ENCODE measurements at places on chromosomes 2 and 18. TPM values are rescaled to one million over a fixed set of nuclear protein-coding genes. Genes with fewer than 3 reads are reported as not detected.

- DNase-seq = no peak
Observed at GRCh38 chr2:234689911-234690379, 193.1 kb upstream of the ARL4C start.

GRCh38 chr2:100606726-100607343 is 44.0 kb downstream of the PDCL3 start:
- peak; percentile 19 for DNase-seq

The NCKAP1 gene
- total RNA-seq = 308 TPM

GRCh38 chr2:54247115-54247514 is 8.9 kb downstream of the TSPYL6 start:
- DNase-seq = no peak

- no peak for DNase-seq
Observed at GRCh38 chr2:206940546-206940945, 1.2 kb downstream of the CPO start.

DNA sequence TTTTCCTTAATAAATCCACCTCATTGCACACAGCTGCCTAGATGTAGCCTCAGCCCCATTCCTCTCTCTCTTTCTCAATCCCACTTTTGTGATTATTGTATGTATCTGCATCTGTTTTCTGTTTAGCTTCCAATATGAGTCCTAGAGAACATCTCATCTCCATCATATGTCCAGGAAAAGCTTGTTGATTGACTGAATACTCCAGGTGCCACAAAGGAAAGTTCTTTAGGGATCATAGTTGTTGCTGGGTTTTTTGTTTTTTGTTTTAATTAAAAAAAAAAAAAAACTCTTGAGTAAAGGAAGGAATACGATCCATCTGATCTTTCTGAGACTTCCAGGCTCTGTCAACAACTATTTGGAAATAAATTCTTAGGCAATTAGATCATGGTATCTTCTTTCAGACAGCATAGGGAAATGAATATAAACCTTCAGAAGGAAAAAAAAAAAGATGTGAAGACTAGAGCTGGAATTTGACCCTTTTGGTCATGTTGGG is 42.5 kb downstream of the KIAA2012 start:
- DNase-seq = peak; percentile 85

- no peak for DNase-seq
Observed at GRCh38 chr2:42652086-42652485, 83.7 kb downstream of the MTA3 start.

- DNase-seq = no peak
Observed at GRCh38 chr2:184646177-184646576, 47.8 kb downstream of the ZNF804A start.

DNA sequence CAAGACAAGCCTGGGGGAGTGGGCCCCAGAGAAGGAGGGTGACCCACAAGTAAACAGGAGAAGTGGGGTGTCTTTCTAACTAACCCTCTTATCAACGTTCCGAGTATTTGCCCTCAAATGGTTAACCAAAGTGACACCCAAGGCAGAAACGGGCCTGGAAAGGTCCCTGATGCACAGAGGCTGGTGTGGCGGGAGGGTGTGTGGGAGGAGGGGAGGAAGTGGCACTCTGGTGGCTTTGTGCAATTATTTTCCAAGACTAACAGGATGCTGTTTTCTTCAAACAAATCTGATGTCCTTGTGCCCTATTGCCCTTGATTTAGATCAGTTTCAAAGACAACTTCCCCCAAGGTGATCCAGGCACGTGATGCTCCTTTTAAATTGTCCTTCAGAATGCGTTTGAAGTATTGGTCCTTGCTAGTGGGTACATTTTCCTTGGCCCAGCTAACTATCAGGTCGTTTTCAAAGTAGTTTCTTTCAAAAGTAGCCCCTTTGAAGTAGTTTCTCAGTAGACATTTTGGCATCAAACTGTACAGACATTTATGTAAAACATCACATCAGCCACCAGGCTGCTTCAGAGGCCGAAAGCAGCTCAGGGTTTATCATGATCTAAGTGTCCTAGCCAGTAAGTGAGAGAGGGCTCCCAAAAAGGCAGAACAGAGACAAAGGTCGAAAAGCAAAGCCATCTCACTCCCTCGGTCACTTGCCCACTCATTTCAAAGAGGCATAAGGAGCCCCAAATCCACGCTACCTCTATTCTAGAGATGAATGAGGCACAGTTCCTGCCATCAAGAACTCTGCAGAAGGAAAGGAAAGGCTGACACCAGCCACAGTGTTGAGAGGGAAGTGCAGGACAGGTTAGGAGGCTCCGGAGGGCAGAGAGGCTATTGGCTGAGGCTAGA is 371.1 kb upstream of the ID2 start:
- DNase-seq = no peak

DNA sequence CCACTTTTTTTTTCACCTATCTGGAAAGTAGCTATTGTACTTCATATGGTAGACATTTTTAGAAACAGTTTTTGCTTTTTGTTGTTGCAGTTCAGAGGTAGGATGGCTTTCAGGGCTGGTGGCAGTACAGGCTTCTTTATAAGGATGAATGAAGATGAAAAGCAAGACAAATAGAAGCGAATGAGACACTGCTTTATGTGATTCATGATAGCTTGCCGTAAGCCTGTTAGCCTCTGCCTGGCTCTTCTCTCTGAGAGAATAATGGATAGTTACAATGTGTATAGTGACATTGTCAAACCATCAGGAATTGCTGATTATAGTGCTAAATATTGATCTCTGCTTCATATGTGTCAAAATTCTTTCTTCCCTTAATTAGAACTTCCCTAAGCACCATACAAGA is 173.7 kb downstream of the NR4A2 start:
- no peak for DNase-seq

The C2orf15 gene
- 16.9 TPM for total RNA-seq

DNA sequence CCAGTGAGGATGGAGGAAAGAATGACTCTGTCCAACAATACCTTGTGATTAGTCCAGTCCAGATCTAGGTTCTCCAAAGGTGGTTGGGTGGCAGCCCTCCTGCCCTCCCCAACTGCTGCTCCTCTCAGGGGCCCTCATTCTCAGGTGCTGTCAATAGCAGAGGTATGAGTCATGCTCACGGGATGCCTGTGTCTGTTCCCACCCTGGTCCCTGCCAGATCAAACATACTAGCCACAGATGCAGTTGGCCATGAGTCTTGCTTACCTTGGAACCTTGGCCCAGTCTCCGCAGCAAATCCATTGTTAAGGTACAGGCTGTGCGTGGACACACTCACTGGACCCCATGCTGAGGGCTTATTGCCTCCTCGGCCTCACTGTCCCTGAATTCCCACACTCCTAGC is 24.9 kb upstream of the RPIA start:
- DNase-seq = no peak

DNA sequence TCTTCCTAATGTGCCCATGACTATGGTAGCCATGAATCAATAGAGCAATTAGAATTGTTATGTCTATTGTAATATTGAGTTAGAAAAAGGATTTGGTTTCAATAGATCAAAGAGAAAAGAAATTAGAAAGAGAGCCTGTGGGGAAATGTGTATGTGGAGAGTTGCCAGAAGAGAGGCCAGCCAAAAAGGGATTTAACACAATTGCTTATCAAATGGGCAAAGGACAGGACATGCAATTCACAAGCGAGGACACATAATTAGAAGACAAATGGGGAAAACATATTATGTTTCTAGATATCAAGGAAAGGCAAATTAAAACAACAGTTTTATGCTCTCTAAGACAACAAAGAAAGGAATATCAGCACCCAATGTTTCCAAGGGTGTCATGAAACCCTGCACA is 403.2 kb upstream of the KLHL29 start:
- no peak for DNase-seq

- no peak for DNase-seq
Observed at GRCh38 chr2:196054631-196055030, 14.0 kb downstream of the DNAH7 start.

The GKN2 gene
- not detected for total RNA-seq

- peak; percentile 12 for DNase-seq
Observed at GRCh38 chr2:180753809-180754761, 226.3 kb upstream of the UBE2E3 start.

The EML6 gene
- total RNA-seq = 3.7 TPM

- no peak for DNase-seq
Observed at GRCh38 chr2:173353556-173353955, 1.1 kb upstream of the CDCA7 start.

GRCh38 chr18:54743605-54743995 is 84.7 kb upstream of the RAB27B start:
- no peak for DNase-seq

DNA sequence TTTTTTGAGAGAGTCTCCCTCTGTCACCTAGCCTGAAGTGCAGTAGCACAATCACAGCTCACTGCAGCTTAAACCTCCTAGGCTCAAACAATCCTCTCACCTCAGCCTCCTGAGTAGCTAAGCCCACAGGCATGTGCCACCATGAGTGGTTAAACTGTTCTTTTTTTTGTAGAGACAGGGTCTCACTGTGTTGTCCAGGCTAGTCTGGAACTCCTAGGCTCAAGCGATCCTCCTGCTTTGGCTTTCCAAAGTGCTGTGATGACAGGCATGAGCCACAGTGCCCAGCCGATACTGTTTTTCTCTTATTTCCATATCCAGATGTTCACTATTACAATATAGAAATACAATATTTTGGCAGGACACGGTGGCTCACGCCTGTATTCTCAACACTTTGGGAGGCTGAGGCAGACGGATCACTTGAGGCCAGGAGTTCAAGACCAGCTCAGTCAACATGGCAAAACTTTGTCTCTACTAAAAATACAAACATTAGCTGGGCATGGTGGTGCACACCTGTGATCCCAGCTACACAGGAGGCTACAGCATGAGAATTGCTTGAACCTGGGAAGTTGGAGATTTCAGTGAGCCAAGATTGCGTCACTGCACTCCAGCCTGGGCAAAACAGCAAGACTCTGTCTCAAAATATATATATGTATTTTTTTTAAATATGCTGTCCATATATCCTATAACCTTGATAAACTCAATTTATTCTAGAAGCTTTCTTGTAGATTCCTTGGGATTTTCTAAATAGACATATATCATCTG is 24.7 kb downstream of the WDR33 start:
- DNase-seq = no peak

The GPR35 gene
- 1.1 TPM for total RNA-seq

DNA sequence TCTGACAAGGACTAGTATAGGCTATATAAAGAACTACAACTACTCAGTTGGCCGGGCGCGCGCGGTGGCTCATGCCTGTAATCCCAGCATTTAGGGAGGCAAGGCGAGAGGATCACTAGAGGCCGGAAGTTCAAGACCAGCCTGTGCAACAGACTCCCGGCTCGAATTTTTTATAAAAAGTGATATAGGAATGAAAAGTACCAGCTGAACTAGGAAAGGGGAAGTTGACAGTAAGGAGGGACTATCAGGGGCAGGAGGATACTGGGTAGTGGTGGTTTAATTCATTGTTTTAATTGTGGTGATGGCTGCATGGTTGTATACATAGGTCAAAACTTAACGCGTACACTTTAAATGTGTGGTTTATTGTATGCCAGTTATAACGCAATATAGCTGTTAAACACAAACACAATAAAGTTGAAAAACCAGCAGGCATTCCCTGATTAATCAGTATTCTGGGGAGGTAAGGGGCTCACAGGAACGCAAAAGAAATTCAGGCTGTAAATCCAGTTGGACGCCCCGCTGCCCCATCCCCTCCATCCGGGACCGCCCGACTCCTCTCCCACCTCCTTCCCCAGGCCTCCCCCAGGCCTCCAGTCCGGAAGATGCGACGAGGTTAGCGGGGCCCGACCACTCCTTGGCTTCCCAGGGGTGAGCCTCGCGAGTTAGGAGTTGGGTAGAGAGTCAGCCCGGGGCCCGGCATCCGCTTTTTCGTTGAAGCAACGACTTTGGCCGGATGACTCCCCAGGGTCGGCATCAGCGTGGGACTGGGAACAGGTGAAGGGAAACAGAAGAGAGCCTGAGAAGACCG is 746 bp upstream of the POLR1B start:
- no peak for DNase-seq

GRCh38 chr2:1864981-1865421 is 120.7 kb upstream of the PXDN start:
- DNase-seq = no peak

- DNase-seq = peak; percentile 7
Observed at GRCh38 chr2:196586511-196586991, 53.0 kb upstream of the CCDC150 start.

The SIX3 gene
- 1.4 TPM for total RNA-seq

The EVX2 gene
- total RNA-seq = not detected

DNA sequence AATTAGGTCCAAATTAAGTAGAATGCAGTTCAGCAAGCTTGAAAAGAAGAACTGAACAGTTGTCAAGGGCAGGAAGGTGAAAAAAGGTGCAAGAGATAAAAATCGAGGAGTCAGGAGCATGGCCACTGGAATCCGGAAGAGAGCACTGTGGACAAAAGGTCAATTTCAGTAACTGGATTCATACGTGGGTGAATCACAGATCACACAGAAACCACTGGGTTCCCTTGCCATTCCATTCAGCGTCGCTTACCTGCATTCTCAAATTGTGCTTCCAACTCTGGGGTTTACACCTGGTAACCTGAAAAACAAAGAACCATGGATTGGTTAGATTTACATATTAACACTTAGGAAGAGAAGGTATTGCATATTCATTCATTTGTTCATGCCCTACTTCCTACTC is 21.6 kb upstream of the LMAN1 start:
- DNase-seq = peak; percentile 38

DNA sequence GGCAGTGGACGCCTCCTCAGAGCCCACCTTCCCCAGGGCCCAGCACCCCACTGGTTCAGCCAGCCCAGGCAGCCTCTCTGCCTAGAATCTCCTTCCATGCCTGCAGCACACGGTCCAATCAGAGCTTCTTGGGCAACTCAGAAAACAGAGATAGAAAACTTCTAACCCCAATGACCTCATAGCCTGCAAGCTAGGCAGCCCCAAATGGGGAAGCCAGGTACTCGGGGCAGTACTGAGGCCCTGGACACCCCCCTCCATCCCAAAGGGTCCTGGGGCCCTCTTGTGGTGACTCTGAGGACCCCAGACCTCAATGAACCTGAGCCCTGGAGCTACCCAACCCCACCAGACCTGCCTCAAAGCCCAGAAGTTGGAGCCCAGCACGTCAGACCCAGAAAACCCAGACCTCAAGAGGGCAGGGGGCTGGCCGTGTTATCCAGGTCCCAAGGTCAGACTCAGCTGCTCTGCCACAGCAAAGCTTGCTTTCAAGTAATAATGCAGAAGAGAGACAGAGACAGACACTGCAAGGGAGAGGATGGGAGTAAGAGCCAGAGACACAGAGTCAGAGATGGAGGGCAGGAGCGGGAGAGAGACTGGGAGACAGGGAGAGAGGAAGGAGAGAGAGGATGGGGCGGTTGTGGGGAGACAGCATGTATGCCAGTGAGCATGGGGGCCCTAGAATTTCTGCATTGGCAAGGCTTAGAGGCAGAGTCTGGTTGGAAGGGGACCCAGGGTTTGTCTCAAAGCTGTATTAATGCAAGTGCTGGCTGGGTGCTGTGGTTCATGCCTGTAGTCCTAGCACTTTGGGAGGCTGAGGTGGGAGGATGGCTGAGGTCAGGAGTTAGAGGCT is 28.2 kb downstream of the SERTAD2 start:
- no peak for DNase-seq

- no peak for DNase-seq
Observed at GRCh38 chr2:241351640-241352031, 4.4 kb upstream of the FARP2 start.

The MAP3K20 gene
- total RNA-seq = 60.5 TPM

The GPR45 gene
- total RNA-seq = not detected

GRCh38 chr2:230919240-230919639 is 5.8 kb downstream of the GPR55 start:
- DNase-seq = no peak

The CYBRD1 gene
- 132 TPM for total RNA-seq

The RFTN2 gene
- total RNA-seq = not detected

GRCh38 chr18:24731158-24731557 is 270.7 kb downstream of the HRH4 start:
- no peak for DNase-seq

All from PC-9 (cell line).